ENCODE measurements at places on chromosomes 5 and 9.

DNA sequence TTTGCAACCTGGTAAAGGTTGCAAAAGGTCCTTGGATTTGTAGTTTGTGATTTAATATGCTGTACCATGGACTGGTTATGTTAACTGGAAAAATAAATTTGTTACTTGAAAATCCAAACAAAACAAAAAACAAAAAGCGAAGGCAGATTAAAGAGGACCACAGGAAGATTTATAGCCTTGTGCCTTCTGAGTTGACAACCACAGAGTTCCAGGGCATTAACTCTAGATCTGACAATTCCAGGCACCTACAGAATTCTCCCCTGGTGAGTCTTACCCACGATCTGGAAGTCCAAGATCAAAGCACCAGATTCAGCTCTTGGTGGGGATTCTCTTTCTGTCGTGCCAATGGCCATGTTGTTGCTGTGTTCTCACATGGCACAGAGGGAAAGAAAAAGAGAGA lies 107.9 kb upstream of the SELENOP start:
- no peak for DNase-seq

GRCh38 chr9:6243746-6244145 lies 28.1 kb downstream of the IL33 start:
- peak; percentile 4 for DNase-seq

DNA sequence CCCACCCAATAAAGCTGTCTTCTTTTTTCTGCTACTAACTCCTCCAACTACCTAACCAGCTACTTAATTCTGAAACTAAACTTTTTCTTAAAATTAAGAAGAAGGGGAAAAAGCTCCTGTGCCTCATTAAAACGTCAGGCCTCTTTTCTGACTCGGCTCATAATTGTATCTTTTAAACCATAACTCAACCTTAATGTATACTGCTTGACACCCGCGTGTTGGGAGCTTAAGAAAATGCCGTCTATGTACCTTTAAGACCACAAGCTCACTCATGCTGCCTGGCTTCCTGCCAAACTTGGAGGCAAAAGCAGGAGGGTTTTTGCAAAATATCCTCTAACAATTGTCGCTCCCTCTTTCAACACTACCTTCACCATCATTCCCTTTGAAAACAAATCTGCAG lies 5.0 kb downstream of the EBF1 start:
- no peak for DNase-seq

GRCh38 chr5:98510143-98510985 lies 263.1 kb upstream of the RGMB start:
- no peak for DNase-seq

DNA sequence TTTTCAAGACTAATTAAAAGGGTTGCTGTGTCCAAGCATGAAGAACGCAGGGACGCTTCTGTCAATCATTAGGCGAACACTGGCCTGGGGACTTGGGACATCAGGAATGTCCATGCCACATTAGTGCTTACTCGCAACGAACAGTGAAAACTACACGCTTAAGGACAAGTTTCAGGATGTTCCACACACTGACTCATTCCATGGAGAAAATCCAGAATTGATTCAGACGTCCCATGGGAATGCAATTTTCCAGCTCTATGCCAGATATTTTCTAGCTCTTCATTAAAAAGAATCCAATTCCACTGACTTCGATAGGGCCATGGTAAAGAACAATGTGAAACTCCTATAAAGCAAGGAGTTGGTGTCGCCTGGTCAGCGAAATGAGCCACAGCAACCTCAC lies 98.2 kb downstream of the CAMSAP1 start:
- DNase-seq: no peak

Data from activated T-cell treated with anti-CD3 and anti-CD28 coated beads for 48 hours (primary cell).